Stimulated activated CD8-positive, alpha-beta memory T cell treated with anti-CD3 and anti-CD28 coated beads, Interleukin-7, amount 100 ng/mL, for 4 hours (primary cell): ENCODE measurements at places on chromosomes 5 and 9.

- DNase-seq = no peak
These were observed 6.1 kb downstream of the TCF7 start for GRCh38 chr5:134120386-134121138.

DNA sequence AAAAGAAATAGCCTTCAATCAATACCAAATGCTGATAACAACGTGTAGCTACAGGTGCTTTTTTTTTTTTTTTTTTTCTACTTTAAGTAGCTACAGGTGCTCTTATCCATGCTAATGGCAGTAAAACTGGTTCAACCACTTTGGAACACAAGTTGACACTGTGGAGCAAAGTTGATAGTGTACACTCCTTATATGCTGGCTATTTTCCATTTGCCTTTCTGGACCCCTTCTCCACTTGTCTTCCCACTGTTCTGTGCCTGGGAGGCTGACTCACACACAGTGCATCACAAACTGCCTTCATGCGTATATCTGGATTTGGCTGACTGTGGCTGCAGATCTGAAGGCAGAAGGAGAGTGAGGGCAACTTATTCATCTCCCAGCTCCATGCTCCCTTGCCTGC is 247.9 kb downstream of the MSX2 start:
- no peak for DNase-seq

- no peak for DNase-seq
These were observed 344.8 kb downstream of the MTRR start for GRCh38 chr5:8213701-8214240.

- DNase-seq = no peak
These were observed 119.4 kb downstream of the CEP120 start for GRCh38 chr5:123303802-123304201.

DNA sequence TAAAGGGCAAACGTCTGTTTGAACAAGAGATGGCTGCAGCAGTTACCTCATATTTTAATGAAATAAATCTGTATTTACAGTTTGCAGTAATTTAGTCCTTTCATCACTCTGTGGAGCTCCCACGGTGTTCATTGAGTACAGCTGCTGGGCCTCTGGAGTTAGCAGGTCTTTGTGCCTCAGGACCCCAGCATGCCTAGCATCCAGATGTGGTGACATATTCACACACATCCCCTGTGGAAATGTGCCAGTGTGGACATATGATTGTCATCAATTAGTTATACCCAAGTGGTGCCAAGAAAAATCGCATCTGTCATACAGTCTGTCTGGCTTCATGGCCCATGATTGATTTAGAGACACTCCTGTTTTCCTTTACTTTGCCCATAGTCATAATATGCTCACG is 77.3 kb downstream of the NNT start:
- DNase-seq = no peak

GRCh38 chr9:9522406-9522805 is 1090.4 kb downstream of the PTPRD start:
- DNase-seq = no peak

GRCh38 chr9:122252796-122253195 is 11.8 kb downstream of the RBM18 start:
- no peak for DNase-seq

GRCh38 chr5:118146824-118147223 is 841.5 kb downstream of the DTWD2 start:
- no peak for DNase-seq
